ENCODE measurements at places on chromosomes 3 and 15.

- no peak for DNase-seq
- no peaks in the 10 kb centered on the region for H3K27me3 ChIP-seq
- H3K4me1 ChIP-seq = peaks cover 42% of the 10 kb centered on the region
- no peaks in the 10 kb centered on the region for H3K36me3 ChIP-seq
- H3K27ac ChIP-seq = no peak overlapping the region
Measured at GRCh38 chr3:67486883-67487282, 167.5 kb downstream of the SUCLG2 start.

DNA sequence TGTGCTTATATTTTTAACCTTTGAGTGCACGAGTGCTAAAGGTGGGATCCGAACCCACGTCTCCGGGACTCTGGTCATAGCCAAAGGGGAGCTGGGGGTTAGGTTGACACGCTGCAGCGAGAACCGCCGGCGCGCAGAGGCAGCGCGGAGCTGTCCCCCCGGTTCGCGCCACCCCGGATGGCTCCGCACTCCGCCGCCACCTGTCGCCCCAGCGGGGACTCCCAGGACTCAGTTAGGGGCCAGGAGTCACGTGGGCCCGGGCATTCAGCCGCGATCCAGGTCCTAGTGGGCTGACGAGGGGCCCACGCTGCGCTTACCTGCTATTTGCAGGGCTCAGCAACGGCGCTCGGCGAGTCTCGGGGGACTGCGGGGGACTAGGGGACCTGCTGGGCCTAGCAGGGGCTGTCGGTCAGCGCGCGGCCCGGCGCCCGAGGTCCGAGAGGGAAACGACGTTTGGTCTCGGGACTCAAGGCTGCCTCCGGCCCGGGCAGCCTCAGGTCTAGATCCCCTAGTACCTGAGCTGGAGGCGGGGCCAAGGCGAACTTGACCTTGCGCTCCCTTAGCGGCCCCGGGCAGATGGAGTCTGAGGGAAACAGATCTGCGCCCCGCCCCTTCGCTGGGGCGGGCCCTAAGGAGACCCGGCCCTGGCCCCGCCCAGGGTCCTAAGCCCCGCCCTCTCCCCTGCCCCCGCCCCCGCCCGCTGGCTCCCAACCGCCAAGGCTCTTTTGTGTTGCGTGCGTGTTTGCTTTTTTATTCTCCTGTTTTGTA lies at the start of gene NMNAT3:
Gene NMNAT3, minus strand, starts transcription at position 585 of the 768 bp plus-strand sequence. CDS start 50,248 bp downstream, outside the sequence.
- DNase-seq = peak; percentile 81
- H3K4me1 ChIP-seq = peaks cover 10% of the 10 kb centered on the region
- peak within 1 kb of the TSS; percentile 76 for H3K4me3 ChIP-seq
- H3K27ac ChIP-seq = peak within 1 kb of the TSS; percentile 53

DNA sequence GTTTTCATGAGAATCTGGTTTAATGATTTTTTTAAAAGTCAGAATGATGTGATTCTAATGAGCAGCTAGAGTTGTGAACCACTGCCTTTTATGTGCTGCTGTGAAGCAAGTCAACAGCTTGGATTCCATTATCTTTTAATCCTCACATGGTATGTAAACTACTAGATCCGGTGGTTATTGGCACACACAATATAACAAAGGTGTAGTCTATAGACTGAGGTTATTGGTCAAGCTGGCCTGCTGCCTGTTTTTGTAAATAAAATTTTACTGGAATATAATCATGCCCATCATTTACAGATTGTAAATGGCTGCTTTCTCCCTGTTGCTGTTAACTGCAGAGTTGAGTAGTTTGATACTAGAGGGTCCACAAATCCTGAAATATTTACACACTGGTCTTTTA lies 103.1 kb downstream of the OTOL1 start:
- H3K4me1 ChIP-seq = no peaks in the 10 kb centered on the region
- H3K27me3 ChIP-seq = no peaks in the 10 kb centered on the region
- H3K4me3 ChIP-seq = no peak overlapping the region
- no peaks in the 10 kb centered on the region for H3K36me3 ChIP-seq
- no peak overlapping the region for H3K27ac ChIP-seq

- H3K27ac ChIP-seq = no peak overlapping the region
- DNase-seq = no peak
- no peaks in the 10 kb centered on the region for H3K27me3 ChIP-seq
- H3K36me3 ChIP-seq = no peaks in the 10 kb centered on the region
- no peak overlapping the region for H3K4me3 ChIP-seq
- H3K4me1 ChIP-seq = peaks cover 16% of the 10 kb centered on the region
Measured at GRCh38 chr3:182686033-182686886, 107.0 kb upstream of the ATP11B start.

DNA sequence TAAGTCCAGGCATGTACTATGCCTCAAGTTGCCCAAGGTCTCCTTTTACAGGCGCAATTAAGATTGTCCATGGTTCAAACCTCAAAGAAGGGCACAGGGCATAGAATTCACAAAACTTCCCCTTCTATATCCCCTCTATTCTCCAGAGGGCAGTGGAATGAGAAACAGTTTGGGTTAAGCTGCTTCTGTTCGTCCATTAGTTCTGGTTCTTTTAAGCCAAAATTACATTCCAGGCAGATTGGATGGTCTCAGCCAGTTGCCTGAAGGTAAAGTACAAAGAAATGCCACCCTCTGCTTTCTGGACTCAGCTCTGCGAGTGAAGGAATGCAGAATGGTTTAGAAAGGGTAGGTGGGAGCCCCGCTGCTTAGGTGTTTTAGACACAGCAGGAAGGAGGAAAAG lies 200.7 kb downstream of the GREM1 start:
- H3K36me3 ChIP-seq = no peaks in the 10 kb centered on the region
- H3K27me3 ChIP-seq = no peaks in the 10 kb centered on the region
- H3K27ac ChIP-seq = no peak overlapping the region

DNA sequence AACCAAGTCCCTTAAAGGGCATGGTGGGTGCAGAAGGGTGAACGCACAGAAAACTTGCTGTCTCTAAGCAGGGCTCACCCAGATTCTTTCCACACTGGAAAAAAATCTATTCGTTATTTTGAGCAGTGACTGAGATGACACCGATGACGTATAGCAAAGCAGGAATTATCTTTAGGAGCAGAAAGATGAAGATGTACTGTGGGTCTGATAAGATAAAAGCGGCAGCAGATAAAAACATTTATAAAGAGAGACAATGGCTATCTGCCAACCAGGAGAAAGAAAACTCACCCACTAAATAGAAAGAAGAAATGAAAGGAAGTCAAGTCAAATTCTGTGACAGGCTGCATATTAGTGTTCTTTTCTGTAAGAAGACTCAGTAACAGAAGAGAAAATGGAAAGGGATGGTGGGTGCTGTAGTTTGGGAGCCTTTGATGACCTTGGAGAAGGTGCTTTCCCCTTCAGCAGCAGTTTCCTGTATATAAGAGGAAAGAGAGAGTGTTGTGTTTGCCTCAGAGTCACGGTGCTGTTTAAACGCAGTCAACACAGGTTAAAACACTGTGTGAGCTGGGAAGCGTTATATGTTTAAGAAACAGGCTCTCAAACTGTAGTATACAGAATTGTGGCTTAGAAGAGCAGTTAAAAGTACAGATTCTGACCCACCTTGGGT lies 111.6 kb downstream of the AQP9 start:
- no peaks in the 10 kb centered on the region for H3K36me3 ChIP-seq
- H3K27me3 ChIP-seq = no peaks in the 10 kb centered on the region
- no peak for DNase-seq
- no peak overlapping the region for H3K4me3 ChIP-seq
- peaks cover 11% of the 10 kb centered on the region for H3K4me1 ChIP-seq
- H3K27ac ChIP-seq = no peak overlapping the region

- no peak overlapping the region for H3K4me3 ChIP-seq
- H3K36me3 ChIP-seq = peaks cover 50% of the 10 kb centered on the region
- H3K27ac ChIP-seq = no peak overlapping the region
- DNase-seq = no peak
Measured at GRCh38 chr3:158747417-158747816, 15.2 kb upstream of the RARRES1 start.

- no peak overlapping the region for H3K4me3 ChIP-seq
- H3K36me3 ChIP-seq = no peaks in the 10 kb centered on the region
- no peak for DNase-seq
Measured at GRCh38 chr3:149623824-149624223, 34.0 kb downstream of the WWTR1 start.

GRCh38 chr15:51223771-51224229 lies 114.6 kb downstream of the CYP19A1 start:
- H3K27ac ChIP-seq = peak overlapping the region; percentile 19
- H3K36me3 ChIP-seq = no peaks in the 10 kb centered on the region
- no peak overlapping the region for H3K4me3 ChIP-seq
- peaks cover 23% of the 10 kb centered on the region for H3K4me1 ChIP-seq

GRCh38 chr3:168249205-168249549 lies 153.5 kb upstream of the GOLIM4 start:
- DNase-seq = peak; percentile 19
- peaks cover 5% of the 10 kb centered on the region for H3K27me3 ChIP-seq
- H3K4me1 ChIP-seq = peaks cover 26% of the 10 kb centered on the region
- no peak overlapping the region for H3K27ac ChIP-seq
- peak overlapping the region; percentile 52 for H3K4me3 ChIP-seq

DNA sequence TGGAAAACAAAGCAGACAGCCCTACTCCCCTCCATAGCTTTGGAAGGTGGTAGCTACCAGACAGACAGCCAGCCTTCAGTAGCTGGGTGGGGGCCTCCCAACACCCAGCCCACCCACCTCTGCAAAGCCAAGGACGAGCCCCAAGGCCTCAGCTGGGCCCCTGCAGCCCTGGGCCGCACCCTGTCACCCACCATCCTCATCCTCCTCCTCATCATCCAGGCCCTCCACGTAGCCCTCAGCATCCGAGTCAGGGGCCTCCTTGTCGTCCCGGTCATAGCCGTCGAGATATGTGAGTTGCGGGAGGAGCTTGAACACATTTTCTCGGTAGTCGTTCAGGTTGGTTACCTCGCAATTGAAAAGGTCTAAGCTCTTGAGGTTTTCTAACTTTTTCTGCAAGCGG lies 36.5 kb downstream of the ANP32A start:
- H3K4me1 ChIP-seq = peaks cover 19% of the 10 kb centered on the region
- H3K36me3 ChIP-seq = peaks cover 19% of the 10 kb centered on the region
- no peak overlapping the region for H3K27ac ChIP-seq
- H3K27me3 ChIP-seq = no peaks in the 10 kb centered on the region

All from tibial artery (tissue), 4 donors.